ENCODE measurements at places on chromosomes 12 and 14. TPM values are rescaled to one million over a fixed set of nuclear protein-coding genes. Genes with fewer than 3 reads are reported as not detected.

The KLHDC1 gene
- total RNA-seq: 1.3 TPM

GRCh38 chr12:9701380-9702154 is 31.3 kb downstream of the CLECL1 start:
- no peak overlapping the region for H3K4me3 ChIP-seq
- no peaks in the 10 kb centered on the region for H3K36me3 ChIP-seq
- H3K4me1 ChIP-seq: no peaks in the 10 kb centered on the region
- H3K27ac ChIP-seq: no peak overlapping the region
- H3K27me3 ChIP-seq: no peaks in the 10 kb centered on the region

- no peak overlapping the region for H3K4me3 ChIP-seq
- no peak for DNase-seq
- H3K27me3 ChIP-seq: no peaks in the 10 kb centered on the region
- H3K4me1 ChIP-seq: no peaks in the 10 kb centered on the region
These were observed 40.4 kb downstream of the TSPAN19 start for GRCh38 chr12:84995641-84996040.

DNA sequence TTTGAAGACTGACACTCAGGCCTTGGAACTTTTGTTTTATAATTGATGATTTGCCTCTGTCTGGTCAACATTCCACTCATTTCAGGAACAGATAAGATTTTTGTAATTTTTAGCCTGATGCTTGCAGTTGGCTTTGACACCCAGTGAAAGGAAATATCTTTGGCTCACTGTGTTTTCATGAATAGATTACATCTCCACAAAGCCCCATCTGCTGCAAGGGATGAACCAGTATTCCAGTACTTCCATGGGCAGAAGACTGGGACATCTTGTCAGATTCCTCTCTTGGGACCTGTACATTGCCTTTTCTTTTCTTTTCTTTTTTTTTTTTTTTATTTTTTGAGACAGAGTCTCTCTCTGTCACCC is 28.4 kb downstream of the GSG1 start:
- H3K4me1 ChIP-seq: no peaks in the 10 kb centered on the region
- no peaks in the 10 kb centered on the region for H3K36me3 ChIP-seq
- DNase-seq: no peak
- no peak overlapping the region for H3K27ac ChIP-seq

DNA sequence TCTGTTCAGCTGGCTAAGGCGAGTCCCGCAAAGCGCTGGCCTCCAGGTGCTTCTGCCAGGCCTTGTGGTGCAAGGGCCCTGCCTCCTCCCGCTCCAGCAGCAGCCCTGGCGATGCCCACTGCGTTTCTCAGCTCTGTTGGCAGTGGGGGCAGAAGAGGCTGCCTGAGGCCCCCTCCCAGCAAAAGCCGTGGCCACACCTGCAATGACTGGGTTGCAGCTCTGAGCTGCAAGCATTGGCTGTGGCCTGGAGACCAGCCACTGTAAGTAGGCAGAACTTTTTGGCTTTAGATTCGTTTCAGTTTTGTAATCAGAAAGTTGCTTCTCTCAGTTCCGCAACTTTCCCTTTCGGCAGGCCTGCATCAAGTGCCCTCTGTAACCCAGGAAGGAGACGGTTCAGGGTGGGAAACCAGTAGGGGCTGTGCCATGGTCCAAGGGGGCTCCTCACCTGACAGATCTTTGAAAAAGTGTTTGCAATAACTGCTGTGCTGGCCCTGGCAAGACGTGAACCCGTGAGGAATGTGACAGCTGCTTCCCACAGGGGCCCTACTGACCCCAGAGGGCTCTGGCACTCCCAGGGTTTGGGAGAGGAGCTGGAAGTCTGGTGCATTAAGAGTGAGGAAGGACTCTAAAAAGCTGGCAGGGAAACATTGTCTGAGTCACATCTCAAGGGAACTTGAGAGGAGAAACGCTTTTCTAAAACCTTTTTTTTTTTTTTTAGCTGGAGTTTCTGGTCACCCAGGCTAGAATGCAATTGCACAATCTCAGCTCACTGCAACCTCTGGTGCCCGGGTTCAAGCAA is 54.5 kb upstream of the MAX start:
- no peaks in the 10 kb centered on the region for H3K36me3 ChIP-seq
- H3K4me3 ChIP-seq: no peak overlapping the region
- H3K27me3 ChIP-seq: no peaks in the 10 kb centered on the region
- no peak for DNase-seq
- H3K27ac ChIP-seq: no peak overlapping the region
- H3K4me1 ChIP-seq: no peaks in the 10 kb centered on the region

DNA sequence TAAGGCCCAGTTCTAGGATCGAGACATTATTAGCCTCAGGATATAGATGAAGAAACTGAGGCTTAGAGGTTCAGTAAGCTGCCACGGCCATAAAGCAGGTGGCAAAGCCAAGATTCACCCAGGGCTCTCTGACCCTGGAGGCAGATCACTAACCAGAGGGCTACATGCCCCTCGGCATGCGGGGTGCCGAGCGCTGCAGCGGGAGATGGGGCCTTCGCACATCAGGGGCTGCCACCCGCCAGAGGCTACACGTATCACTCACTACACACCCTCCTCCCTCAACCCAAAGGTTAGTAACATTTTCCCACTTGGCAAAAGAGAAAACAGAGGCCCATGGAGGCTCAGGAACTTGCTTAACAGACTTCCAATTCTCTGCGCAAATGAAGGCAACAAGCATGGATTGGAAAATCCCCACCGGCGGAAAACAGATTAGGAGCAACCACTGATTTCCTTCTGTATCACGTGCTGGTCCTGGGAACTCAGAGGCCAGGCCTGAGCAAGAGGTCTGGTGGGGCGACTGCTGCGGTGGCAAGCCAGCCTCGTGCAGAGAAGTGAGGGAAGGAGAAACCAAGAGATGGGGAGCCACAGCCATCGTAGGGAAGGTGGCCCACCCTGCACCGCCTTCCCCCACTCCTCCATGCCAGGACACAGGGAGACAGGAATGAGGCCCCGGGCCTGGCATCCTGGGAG is 6.0 kb downstream of the CCDC85C start:
- H3K4me1 ChIP-seq: peaks cover 42% of the 10 kb centered on the region
- no peak for DNase-seq

GRCh38 chr14:78764240-78764639 is 594.1 kb downstream of the NRXN3 start:
- H3K27me3 ChIP-seq: no peaks in the 10 kb centered on the region
- H3K4me1 ChIP-seq: peaks cover 14% of the 10 kb centered on the region
- H3K27ac ChIP-seq: peak overlapping the region; percentile 66
- H3K4me3 ChIP-seq: no peak overlapping the region

DNA sequence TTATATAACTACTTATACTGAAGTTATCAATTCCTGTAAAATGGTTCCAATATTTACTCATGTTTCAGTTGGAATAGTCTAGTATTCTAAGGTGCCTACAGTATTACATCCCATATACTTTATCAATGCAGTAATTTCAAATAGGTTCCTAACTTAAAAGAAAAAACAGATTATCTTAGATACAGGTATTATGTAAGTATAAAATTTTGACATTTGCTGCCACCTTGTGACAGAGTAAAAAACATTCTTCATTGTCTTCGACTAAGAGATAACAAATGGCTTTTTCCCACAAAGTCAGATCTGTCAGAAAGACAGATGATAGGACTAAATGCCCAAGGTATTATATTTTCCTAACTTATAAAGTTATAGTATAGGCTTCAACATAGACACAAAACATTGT is 78.7 kb downstream of the TXNDC16 start:
- no peak for DNase-seq
- no peaks in the 10 kb centered on the region for H3K27me3 ChIP-seq
- H3K4me3 ChIP-seq: no peak overlapping the region
- H3K27ac ChIP-seq: no peak overlapping the region
